ENCODE measurements at places on chromosomes 7 and 10.

DNA sequence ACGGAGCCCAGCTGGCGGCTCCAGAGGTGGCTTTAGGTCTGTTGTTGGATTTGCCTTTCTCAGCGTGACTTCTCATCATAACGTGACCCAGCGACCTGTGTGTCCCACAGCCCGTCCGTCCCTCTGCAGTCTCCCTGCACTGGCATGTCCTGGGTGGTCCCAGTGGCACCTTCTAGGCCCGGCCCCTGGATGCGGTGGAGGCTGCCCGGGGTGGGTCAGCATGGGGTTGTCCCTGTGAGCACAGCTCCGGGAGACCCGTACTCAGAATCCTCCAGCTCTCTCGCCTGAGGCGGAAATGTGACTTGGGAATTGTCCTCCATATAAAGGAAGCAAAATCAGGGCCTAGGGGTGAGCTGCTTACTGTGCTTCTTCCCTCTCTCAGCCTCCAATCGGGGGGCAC, 25.6 kb upstream of the AP5Z1 start:
- no peak for DNase-seq

DNA sequence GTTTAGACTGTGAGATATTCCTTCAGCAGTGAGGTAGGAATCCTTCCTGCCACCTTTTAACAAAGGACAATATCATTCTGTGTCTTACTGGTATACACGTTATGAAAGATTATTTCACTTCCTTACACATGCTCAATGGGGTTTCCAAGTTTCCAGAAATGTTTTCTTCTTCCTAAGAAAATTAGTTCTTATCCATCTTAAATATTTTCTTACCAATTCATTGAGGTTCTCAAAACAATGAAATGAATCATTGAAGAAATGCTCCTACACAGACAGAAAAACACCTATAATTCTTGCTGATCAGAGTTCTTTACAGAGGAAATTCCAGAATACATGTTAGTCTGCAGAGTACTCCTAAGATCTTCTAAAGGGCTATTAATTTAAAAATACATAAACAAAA, 51.4 kb upstream of the SEC61G start:
- no peak for DNase-seq

DNA sequence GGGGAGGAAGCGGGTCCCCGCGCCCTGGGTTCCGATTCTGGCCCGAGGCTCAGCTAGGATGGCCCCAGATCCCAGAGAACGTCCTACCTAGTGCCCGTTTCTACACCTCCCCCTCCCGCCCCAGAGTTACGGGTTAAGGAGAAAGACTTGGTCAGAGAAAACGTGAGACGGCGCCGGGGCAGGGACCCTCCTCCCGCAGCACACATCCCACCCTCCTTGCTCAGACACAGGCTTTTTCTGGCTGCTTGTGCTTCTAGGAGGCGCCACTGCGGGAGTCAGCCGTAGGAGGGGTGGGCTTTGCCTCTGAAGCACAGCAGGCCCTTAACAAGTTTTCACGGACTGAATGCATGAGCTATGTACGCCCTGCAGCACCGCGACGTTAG, 104.9 kb upstream of the LEP start:
- DNase-seq = no peak

DNA sequence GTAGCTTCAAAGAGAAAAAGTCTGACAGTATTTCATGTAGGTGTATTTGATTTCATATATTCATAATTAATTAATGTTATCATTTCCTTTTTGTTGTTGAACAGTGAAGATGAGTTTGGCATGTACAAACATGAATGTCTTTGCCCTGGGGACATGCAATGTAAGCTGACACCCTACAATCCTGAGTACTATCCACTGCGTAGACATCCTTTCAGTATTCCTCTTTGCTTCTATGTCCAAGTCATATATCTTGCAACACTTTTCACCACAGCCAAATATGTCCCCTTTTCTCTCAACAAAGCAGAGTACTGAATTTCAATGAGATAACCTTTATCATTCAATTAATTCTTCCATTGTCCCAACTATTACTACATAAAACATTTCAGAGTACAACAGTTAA, 93.6 kb downstream of the GPR37 start:
- no peak for DNase-seq

- DNase-seq = no peak
These were observed 26.5 kb upstream of the FHIP2A start for GRCh38 chr10:114795039-114795438.

DNA sequence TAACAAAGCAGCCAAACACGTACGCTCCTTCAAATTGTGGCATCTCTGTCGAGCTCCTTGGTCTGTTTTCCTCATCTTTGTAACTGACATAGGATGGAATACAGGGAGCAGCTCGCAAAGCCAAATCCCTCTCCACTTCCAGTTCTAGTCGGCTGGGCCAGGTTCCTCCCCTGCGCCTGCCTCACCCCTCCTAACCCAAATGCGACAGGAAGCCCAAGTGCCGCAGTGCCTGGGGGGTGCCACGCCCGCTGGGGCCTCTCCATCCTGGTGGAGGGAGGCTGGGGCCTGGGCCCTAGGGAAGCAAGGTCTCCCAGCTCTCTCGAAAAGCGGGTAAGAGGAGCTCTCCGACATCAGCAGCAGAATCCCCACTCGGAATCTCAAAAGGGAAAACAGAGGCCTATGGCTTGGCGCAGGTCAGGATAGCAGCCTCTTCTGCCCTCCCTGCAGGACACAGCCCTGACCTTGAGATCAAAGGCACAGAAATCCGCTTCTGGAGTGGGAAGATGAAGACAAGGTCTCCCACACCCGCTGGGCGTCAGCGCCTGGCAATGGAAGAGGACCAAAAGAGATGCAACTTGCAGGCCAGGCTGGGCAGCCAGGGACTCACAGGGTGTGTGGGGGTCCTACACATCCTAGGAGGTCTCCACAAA, 165.8 kb downstream of the NRF1 start:
- DNase-seq = no peak

DNA sequence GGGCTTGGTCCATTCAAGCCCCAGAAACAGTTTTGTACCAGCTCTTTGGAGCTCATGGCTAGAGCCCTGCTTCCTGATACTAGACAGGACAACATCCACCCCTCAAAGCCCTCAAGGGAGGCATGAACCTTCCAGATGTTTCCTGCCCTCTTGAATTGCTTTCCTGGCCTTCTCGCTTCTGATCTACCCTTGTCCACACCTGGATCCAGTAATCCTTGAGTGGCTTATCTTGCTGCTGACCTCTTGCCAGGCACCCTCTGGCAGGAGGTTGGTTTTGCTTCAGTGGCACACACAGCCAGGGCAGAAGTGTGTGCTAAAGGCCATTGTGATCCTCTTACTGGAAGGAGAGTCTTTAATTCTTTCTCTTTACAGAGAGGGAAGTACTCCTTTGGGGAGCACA, 495.8 kb downstream of the PLXNA4 start:
- DNase-seq = no peak

- peak; percentile 82 for DNase-seq
These were observed 51.8 kb upstream of the SLC35G1 start for GRCh38 chr10:93841961-93842360.

DNA sequence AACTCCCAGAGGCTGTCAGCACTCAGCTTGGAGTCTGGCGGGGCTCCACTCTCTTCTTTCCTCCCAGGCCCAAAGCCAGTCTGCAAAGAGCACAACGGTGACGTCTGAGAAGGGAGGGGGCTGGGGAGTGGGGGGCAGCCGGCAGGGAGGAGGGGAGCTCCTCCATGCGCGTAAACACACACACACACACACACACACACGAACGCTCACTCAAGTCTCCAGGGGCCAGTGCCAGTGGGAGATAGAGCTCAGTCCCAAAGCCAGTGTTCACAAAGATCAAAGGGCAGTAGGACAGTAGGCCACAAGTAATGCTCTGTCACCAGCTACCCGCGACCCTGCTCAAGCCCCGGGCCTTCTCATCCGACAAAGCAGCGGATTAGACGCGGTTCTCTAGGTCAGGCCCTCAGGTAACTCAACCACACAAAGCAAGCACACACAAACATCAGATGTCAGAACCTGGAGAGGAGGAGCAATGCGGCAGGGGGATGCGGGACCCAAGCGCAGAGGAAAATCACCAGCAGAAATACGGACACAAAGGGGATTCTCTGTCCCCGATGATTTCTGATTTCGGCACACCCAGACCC, 19.9 kb downstream of the TCAF1 start:
- DNase-seq = no peak

GRCh38 chr7:107115762-107116540, 52.9 kb upstream of the HBP1 start:
- no peak for DNase-seq

DNA sequence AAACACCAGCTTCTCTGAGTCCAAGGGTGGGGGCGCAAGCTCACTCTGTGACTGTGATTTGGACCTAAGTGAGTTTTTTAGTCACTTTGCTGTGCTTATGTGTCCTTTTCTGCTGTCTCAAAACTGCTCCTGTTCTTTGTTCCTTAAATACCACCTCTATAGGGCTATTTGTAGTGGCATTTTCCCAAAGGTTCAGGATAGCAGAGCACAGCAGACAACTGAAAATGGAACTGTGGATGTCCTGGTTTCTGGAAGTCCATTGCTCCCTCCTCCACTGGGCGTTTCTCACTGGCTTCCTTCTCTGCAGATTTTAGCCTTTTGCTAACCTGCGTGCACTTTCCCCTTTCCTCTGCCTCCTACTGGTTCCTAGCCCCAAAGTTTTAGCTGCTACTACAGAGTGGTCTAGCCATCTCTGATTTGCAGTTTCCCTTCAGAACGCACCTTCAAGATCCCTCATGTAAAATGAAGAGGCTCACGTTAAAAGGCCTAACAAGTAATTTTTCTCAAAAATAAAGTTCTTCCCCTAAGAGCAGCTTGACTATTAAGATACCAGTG, 25.6 kb downstream of the BLVRA start:
- no peak for DNase-seq

- DNase-seq = no peak
These were observed 1231.1 kb upstream of the CELF2 start for GRCh38 chr10:9786576-9786975.

GRCh38 chr7:78601728-78602127, 803.2 kb downstream of the PHTF2 start:
- no peak for DNase-seq

- DNase-seq = no peak
These were observed 97.0 kb upstream of the DDC start for GRCh38 chr7:50662041-50662694.

GRCh38 chr10:24238519-24239247, 29.7 kb downstream of the KIAA1217 start:
- no peak for DNase-seq

DNA sequence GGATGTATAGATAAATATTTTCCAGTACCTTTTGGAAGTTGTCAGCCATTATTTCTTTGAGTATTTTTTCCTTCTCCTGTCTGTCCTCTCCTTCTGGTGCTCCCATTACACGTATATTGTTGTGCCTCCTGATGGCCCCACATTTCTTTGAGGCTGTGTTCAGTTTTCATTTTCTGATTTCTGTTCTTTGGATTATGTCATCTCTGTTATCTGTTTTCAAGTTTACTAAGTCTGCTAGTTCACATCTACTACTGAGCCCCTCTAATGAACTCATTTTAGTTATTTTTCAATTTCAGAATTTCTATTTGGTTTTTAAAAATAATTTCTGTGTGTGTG, 16.3 kb downstream of the RBM33 start:
- DNase-seq = no peak

GRCh38 chr10:116113721-116114501, 159.1 kb downstream of the GFRA1 start:
- no peak for DNase-seq

DNA sequence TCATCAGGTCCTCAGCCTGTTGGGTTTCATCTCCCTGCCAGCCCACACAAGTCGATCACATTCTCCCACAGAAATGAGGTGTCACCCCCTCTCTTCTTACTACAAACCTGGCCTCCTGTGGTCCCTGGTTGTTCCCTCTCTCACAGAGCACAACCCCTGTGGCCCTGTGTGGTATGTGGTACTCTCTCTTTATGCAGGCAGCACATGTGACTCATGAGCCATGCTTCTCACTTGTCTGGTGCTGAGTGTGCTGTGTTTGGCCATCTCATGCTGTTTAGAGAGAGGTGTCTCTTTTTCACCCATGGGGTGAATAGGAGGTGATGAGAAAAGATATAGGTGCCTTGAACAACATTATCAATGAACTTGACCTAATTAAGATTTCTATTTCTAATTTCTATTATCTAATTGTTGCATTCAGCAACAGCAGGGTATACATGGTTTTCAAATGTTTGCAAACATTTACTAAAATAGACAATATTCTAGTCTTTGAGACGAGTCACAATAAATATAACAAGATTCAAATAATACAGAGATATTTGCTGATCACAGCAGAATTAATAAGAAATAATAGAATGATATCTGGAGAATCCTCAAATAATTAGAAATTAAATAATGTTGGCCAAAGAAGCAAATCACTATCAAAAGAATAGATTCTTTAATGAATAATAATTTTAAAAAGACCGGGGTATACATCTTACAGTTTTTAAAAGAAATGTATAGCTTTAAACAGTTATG, 633.8 kb upstream of the IGFBP3 start:
- no peak for DNase-seq

DNA sequence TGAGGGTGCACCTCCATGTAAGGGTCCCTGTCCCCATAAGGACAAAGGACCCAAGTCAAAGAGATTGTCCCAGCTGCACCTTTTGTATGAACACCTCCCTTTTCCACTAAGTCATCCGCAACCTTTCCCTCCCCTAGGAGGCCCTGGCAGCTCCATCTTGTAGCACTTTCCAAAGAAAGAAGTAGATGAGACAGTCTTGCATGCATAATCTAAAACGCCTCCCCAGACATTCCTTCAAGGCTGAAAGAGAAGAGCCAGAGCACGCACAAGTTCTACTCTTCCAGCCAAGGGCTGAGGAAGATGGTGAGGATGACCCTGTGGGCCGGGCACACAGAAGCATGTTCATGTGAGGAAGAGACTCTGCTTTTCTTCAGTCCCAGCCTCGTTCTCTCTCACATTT, 194.4 kb downstream of the TNS3 start:
- no peak for DNase-seq

- DNase-seq = no peak
These were observed 322.5 kb upstream of the ZMIZ1 start for GRCh38 chr10:78746155-78746763.

GRCh38 chr10:26858707-26859034, 2.1 kb downstream of the ABI1 start:
- no peak for DNase-seq

GRCh38 chr7:32958046-32959025, 1.1 kb downstream of the FKBP9 start:
- no peak for DNase-seq

DNA sequence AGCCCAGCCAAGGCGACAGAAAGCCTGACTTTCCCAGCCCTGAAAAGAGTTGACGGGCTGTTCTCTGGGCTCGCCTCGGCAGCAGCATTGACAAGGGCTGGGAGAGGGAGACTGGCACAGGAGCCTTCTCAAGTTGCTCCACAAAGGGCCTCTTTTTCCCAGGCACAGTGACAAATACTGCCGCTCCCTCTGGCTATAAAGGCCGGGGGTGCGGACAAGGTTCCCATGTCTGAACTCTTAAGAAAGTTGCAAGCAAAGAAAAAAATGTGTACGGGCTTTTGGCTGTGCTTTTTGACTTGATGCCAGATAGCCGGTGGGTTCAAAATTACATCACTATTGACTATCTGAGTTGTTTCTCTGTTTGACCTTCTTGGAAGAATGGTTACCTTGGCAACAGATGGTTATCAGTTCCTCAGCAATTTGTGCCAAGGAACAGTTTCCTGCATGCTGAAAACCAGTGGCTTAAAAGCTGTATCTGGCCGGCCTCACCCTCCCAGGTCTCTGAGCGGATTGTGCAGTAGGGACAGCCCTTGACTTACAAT, 115.9 kb upstream of the EEPD1 start:
- DNase-seq = no peak

Data from iPS DF 6.9 (cell line).